ENCODE measurements at places on chromosomes 7 and 10.

DNA sequence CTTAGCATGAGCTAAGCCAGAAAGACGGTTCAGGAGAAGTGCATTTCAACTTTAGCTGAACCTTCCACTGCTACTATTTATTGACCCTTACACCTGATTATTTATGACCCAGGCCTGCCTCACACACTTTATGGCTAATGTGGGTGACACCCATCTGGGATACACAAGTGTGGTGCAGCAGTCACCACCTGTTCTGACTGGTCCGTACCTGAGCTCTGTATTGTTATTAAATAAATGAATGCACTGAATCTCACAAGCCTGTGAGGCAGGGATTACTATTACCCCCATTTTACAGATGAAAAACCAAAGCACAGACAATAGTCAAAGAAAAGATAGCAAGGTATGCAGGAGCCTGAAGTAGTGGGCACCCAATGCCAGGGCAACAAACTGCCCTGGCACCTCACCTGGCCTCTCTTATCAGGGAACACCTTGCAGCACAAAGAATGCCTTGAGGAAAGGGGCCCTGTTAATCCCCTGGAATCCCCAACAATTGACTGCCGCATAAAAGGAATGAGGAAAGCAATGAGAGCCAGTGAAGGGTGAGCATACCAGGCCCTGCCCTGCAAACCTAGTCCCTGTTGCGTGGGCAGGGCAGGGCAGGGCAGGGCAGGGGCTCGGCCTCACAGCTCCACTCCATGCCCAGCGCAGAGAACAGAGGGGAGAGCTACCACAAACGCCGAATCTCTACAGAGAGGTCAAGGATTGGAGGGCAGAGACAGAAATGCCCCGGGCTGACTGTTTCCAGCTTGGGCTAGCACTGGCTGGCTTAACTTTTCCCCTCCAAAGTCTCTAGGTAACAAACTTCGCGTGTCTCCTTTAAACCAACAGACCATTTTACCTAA is 1.3 kb downstream of the ANXA11 start:
- DNase-seq = peak; percentile 44

DNA sequence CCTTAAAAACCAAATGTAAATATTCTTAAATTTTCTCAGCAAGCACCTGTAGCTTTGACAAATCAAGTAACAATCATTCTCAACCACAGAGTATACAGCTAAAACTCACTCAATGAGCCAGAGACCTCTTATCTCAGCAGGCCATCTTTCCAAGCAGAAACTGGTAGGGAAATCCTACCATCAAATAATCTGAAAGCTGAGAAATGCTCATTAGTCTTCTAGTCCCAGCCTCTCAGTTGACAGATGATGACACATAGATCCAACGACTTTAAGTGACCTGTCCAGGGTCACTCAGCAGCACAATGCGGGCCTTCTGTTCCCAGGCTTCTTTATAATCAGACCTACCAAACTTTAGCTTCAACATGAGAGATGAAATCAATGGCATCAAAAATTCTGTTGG is 184.6 kb downstream of the SGMS1 start:
- DNase-seq = no peak

DNA sequence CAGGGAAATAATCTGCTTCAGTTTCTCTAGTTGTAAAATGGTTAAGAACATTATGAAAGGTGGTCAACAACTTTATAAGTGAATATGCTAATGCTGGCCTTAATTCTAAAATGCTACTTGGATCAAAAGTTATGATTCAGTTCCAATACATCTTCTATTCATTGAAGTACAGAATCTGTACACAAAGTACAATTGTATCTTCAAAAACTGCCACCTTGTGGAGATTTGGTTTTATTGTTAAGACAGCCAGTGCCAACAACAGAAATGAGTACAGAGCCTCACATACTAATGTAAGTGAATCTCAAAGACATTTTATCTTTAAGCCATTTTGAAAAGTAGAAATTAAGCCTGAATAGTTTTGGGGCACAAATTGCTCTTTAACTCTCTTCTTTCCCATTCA is 194.0 kb downstream of the CFTR start:
- DNase-seq = peak; percentile 26

DNA sequence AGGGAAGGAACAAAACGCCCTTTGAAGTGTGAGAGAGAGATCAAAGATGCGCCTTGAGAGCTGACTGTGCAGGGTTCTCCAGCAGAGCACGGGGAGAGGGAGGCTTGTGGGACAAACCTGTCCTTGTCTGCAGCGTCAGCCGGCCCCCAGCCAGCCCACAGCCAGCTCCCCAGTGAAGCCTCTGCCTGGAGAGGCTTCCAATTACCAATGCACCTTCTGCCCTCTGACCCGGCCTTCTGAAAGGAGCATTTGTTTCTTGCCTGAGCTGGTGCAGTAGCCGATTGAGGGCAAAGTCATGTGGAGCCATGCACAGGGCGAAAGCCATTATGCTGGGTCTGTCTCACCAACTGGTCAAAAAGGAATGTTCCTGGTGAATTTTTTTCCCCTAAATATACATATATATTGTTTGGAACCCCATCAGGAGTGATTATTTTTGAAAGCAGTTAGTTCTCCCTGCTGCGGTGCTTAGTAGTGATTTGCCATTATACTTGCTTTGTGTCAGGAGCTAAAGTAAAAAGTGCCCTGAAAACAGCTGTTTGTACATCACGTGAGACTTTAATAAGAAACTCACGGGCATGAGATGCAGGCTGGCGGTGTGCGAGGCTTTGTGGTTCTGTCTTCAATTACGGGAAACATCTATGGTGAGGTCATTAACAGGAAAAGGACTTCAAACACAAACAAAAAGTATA is 268.6 kb downstream of the KLF6 start:
- DNase-seq = peak; percentile 44

- peak; percentile 82 for DNase-seq
These were observed 535 bp downstream of the ASAH2B start for GRCh38 chr10:50740293-50740648.

- no peak for DNase-seq
These were observed 91.6 kb downstream of the HTR5A start for GRCh38 chr7:155161690-155162089.

Data from EH (cell line).